Stimulated activated memory B cell treated with anti-CD40 and anti-IgM and Interleukin-4, amounts not matched to agents 10 μg/mL and 1 μg/mL and 100 μg/mL, for 72 hours (primary cell): ENCODE measurements at places on chromosomes 1 and 21.

GRCh38 chr1:116256875-116257274 is 116.2 kb upstream of the ATP1A1 start:
- ATAC-seq, result no peak

- ATAC-seq, result no peak
These were observed 31.4 kb downstream of the ZNF670 start for GRCh38 chr1:247047260-247047659.

DNA sequence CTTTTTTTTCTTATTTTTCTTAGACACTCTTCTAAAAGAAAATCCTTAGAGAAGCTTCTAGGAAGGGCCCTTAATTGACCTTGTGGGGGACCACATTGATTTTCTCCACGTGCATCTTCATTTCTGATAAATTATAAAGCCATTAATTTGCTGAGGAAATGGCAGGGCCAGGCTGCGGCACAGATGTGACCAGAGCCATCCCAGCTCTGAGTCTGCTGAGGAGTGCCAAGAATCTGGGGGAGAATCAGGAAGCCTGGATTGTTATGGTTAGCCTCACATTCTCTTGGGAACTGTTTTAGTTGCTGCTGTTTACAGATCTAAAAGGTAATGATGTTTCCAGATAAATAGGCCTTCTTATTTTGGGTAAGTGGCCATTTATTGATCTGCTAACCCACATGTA is 16.2 kb downstream of the PROX1 start:
- ATAC-seq, result no peak

DNA sequence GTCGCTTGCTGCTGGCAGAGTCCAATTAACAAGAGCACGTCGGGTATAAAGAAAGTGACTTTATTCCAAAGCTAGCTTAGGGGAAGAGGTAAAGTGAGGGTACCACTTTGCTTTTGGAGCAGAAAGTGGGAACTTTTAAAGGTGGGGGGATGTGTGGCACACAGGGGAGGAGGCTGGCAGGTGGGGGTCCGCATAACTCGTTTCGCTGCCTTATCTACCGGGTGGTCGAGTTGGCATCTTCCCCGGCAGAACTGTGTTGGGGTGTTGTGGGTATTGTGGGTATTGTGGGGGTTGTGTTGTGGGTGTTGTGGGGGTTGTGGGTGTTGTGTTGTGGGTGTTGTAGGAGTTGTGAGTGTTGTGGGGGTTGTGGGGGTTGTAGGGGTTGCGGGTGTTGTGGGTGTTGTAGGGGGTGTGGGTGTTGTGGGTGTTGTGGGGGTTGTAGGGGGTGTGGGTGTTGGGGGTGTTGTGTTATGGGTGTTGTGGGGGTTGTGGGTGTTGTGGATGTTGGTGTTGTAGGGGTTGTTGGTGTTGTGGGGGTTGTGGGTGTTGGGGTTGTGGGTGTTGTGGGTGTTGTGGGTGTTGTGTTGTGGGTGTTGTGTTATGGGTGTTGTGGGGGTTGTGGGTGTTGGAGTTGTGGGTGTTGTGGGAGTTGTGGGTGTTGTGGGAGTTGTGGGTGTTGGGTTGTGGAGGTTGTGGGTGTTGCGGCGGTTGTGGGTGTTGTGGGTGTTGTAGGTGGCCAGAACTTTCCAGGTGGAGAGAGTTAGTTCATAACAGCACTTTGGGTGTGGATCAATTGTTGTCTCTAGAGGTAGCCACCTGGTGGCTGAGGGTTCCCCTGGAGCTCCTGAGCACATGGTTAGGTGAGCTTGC is 52.7 kb downstream of the AGPAT3 start:
- no peak for ATAC-seq

- no peak for ATAC-seq
These were observed 8.4 kb downstream of the EXTL1 start for GRCh38 chr1:26029864-26030481.

DNA sequence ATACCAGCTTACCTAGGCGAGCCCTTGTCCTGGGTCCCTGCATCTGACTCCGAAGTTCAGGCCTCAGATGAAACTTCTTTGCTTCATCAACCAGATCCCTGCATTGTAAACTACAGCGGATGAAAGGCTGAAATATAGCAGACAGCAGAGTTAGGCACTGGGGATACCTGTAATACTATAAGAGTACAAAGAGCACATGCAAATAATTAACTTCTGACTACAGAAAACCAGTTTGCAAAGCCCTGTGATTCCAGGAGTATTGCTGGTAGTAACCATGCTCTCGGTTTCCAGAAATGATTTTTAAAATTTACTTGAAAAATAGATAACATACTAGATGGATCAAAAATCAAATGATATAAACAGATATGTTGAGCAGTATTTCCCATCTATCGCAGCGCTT is 18.0 kb downstream of the KLHL12 start:
- ATAC-seq, result no peak

- ATAC-seq, result peak; percentile 40
These were observed 3.3 kb upstream of the SLC45A1 start for GRCh38 chr1:8314346-8315280.

DNA sequence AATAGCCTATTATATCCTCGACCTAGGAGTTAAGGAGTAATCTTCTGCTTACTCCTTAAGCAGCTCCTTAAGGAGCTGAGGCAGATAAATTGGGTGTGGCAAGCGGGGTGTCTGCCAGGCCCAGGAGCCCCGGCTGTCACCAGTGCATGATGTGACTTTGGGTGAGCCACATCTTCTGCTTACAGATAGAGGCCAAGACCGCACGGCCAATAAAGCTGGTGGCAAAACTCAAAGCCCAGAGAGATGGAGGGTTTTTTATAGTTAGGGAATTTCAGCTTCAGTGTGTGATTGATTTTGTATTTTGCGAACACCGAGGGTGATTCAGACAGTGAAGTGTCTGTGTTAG is 9.8 kb downstream of the MX2 start:
- ATAC-seq, result no peak

DNA sequence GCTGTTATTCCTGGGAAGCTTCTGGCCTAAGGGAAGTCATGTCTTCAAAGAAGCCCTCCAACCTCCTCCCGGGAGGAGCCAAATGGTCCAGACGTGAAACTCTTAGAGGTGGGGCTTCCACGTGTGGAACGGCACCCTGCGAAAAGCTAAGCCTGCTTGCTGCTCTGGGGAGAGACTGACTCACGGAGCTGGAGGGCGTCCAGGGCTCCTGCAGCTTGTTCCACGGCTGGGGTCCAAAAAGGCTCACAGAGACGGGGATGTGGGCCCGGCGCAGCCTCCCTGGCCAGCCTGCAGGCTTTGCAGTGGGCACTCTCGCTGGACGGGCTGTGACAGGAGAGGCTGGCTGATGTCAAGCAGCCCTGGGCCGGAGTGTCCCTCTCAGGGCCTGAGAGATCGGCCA is 105.1 kb downstream of the COLGALT2 start:
- no peak for ATAC-seq

DNA sequence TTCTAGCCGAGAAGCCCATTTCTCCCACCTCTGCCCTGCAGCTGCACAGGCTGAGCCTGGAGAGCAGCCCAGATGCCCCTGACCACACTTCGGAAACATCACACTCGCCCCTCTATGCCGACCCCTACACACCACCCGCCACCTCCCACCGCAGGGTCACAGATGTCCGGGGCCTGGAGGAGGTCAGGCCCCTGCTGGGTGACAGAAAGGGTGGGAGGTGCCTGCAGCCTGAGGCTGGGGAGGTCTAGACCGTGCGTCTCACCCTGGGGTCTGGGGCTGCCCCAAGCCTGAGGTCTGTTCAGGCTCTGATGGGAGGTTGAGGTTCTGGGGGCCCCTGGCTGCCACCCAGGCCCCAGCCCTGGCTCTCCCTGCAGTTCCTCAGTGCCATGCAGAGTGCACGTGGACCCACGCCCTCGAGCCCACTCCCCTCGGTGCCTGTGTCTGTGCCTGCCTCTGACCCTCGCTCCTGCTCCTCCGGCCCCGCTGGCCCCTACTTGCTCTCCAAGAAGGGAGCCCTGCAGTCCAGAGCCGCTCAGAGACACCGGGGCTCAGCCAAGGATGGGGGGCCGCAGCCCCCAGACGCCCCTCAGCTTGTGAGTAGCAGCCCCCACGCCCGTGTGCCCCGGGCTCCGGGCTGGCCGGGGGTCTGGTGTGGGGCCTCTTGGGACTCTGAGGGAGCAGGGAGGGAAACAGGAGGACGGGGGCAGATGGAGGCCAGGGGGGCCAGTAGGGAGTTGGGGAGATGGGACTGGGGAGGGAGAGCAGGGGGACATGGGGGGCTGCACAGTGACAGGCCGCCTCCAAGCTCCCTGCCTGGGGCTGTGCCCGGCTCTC is 7.4 kb downstream of the PLEKHN1 start:
- no peak for ATAC-seq

- ATAC-seq, result no peak
These were observed 10.6 kb downstream of the PLXNA2 start for GRCh38 chr1:208233546-208233945.

DNA sequence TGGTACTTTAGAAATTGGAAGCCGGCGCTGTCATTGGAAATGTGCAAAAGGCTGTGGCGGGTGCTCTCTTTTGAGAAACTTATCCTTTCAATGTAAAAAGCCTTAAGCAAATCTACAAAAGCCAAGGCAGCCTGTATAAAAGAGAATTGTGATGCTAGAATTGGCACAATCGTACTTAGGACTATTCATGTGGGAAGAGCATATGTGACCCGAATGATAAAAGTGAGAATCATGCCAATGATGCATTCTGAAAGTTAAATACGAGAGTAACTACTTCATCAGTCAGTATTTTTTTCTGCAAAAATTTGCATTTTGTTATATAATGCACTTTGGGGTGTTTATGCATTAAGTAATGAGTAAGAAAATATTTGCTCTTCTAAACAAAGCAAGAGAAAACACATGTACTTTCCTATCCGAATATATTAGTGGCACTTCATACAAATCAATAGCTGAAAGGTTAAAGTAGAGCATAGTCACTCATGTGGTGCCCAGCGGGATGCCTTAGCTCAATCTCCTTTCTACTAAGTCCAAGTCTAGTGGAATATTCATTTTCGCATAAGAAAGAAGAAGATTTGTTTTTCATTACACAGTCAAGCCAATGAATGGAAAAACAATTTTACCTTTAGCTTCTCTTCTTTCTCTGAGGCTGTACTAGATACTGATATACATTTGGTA is 1256.6 kb upstream of the B3GALT2 start:
- ATAC-seq, result no peak

DNA sequence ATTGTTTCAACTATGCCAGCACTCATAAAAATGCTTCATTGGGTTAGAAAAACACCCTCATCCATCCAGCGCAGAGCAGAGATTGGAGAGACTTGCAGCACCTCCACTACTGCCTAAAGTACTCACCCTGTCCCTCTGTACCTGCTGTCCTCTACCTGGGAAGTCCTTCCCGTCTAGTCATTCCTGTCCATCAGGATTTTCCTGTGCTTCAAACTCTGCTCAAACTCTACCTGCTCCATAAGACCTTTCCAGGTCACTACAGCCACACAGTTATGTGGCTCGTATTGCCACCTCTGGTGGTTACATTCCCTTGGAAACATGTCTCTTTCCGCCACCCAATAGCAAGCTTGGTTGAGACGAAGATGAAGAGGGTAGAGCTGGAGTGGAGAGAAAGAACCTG is 7.2 kb downstream of the OVGP1 start:
- no peak for ATAC-seq
